ENCODE measurements at places on chromosomes 2 and 18. TPM values are rescaled to one million over a fixed set of nuclear protein-coding genes. Genes with fewer than 3 reads are reported as not detected.

The CERKL gene
- 0.08 TPM for total RNA-seq

The PNO1 gene
- 65.8 TPM for total RNA-seq

The GAREM2 gene
- total RNA-seq = 2.4 TPM

The DNAJC5G gene
- not detected for total RNA-seq

The C1GALT1C1L gene
- total RNA-seq = 0.20 TPM

The ZAP70 gene
- total RNA-seq = 186 TPM

The PREB gene
- 106 TPM for total RNA-seq

The PTPRN gene
- total RNA-seq = not detected

The CRACDL gene
- 0.10 TPM for total RNA-seq

The USP14 gene
- 118 TPM for total RNA-seq

The PLEK gene
- total RNA-seq = 7.8 TPM

The SERPINB10 gene
- total RNA-seq = not detected

The MROH2A gene
- total RNA-seq = not detected

The LIMS4 gene
- total RNA-seq = 0.65 TPM

The UGT1A8 gene
- not detected for total RNA-seq

The UNC80 gene
- 0.03 TPM for total RNA-seq

DNA sequence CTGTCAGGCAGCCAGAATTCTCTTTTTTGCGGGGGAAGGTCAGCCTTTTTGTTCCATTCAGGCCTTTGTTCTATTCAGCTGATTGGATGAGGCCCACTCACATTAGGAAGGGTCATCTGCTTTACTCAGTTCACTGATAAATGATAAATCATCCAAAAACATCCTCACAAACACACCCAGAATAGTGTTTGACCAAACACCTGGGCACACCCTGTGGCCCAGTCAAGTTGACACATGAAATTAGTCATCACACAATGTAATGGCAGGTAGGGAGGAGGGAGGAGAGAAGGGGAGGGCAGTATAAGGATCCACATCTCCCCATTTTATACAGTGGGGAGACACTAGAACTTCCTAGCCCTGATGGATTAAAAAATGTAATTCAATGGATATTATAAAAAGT, 8.3 kb upstream of the RMC1 start:
- DNase-seq = no peak

DNA sequence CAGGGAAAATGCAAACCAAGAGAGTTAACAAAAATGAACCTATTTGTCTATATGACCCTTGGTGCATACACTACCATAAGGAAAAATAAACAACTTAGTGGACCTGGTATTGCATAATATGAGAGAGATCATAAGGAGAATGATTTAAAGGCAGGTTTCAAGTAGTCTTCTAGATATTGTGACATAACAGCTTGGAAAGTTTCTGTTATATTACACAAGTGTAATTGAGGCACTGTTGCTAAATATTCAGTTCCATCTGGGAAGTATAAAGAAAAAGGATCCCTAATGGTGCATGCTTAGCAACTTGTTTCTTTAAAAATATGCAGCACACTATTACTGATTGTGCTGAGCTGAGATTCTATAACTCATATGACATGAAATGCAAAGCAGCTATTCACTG, 252.2 kb upstream of the SPHKAP start:
- DNase-seq = no peak

DNA sequence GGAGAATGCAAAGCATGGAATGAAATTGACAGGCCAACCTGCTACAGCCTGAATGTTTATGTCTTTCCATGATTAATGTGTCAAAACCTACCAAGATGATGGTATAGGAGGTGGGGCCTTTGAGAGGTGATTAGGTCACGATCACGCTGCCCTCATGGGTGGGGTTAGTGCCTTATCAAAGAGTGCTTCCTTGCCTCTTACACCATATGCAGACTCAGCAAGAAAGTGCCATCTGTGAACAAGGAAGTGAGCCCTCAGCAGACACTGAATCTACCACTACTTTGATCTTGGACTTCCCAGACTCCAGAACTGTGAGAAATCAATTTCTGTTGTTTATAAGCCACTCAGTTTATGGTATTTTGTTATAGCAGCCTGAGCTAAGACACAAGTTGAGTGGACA, 147.5 kb upstream of the BCL2L11 start:
- no peak for DNase-seq

DNA sequence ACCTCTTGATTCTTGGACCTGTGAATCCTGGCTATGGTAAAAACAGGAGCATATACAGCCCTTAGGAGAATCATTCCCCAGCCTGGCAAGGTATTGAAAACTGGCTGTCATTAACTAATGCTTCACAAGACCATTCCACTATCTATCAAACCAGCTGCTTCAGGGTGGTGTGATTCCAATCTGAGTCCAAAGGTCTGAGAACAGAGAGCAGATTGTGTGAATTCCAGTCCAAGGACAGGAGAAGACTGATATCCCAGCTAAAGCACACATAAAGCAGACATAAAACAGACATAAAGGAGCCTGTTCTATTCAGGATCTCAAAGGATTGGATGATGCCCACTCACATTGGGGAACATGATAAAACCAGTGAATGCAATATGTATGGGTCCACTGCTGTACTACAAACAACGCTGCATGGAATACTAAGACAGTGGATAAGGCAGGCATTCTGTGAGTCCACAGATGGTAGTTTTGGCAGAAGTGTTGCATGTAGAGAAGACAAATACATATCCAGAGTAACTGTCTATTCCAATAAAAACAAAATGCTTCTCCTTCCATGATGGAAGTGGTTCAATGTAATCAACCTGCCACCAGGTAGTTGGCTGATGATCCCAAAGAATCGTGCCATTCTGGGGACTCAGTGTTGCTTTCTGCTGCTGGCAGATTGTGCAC, 363.9 kb downstream of the KCNJ3 start:
- no peak for DNase-seq

- DNase-seq = no peak
Measured at GRCh38 chr2:115649731-115650130, 1207.3 kb downstream of the DPP10 start.

DNA sequence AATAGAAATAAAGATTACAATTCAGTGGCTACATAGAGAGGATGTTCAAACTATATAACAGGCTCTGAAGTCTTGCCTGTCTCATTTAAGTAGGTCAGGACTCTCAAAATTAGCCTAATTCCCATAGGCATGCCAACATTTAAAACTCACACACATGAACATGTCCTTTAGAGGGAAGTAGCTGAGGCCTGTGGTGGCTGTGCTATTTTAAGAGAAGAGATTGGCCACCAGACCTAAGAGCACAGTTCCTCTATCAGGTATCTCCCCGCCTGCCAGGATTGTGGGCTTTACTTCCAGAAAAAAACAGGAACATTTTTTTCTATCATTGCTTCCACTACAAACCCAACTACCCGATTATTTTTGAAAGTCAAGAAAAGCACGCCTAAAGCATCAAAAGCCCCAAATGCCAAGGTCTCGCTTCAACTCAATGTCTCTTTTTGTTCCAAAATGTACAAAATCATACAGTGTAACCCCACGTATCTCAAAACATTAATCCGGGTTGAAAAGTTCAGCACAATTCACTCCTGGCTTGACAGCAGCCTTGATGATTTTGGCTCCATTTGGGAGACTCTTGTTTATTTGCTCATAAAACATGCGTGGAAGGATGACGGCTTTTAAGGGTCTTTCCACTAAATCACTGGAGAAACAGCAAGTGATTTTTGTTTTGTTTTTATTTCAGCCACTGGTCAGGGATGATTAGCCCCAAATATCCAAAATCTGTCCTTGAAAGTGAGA, 15.3 kb downstream of the FHL2 start:
- no peak for DNase-seq

DNA sequence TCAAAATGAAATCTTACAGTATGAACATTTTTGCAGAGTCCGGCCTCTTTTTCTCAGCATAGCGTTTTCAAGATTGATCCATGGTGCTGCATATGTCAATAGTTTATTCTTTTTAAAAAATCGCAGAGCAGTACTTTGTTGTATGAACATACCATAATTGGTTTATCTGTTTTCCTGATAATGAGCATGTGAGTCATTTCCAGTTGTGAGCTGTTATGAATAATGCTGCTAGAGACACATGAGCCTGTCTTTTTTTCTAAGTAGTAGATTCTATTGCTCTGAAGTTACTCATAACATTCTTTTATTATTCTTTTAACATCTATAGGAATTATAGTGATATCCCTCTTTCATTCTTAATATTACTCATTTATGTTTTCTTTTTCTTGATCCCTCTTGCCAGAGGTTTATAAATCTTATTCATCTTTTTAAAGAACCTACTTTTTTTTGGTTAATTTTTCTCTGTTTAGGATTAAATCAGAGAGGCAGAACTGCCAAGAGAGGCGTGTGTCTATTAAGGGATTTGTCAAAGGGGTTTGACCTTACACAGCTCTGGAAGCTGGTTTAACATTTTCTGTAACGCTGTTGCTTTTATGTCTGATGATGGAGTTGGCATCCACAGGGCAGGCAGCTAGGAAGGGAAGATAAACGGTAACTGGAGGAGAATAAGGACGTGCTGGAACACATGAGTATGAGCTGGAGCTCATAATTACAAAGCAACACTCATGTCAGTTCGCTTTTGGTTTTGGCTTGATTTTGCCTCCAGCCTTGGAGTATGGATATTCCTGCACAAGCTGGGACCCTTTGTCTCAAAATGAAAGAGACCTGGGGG, 47.4 kb downstream of the MGAT5 start:
- no peak for DNase-seq

GRCh38 chr2:197273485-197273884, 37.1 kb downstream of the ANKRD44 start:
- no peak for DNase-seq

DNA sequence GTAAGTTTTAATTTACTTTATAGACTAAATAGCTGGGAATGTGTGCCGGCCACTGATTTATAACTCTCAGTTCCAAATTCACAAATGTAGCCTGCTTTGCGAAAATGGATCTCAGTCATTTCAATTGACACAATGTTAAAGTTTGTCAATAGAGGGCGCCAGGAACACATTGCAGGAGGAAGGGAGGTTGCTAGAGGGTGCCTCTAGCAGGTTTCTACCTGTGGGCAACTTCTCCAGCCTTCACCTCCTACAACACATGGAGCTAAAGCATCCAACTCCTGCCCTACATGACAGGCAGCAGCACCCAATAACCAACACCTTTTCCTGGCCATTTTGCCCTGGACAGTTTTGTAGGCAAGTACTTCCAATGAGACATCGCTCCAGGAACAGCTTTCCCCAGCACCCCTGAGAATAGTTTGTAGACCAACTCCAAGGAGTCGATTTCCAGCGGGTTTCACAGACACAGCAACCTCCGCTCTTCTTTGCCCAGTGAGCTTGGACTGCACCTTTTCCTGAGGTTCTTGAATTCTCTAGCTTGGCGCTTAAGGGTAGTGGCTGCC, 784.8 kb upstream of the CDH2 start:
- DNase-seq = no peak

GRCh38 chr18:50633992-50634391, 74.1 kb downstream of the MAPK4 start:
- DNase-seq = no peak

DNA sequence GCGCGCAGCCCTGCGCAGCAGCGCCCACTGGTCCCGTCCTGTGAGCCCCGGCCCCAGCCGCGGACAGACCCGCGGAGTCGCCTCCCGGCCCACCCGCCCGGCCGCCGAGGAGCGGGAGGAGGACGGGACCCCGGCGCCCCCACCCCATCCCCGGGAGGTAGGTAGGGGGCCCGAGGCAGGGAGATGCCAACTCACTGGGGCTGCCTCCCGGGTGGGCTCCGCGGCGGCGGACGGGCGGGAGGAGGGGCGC, 160 bp downstream of the SPTBN1 start:
- DNase-seq = no peak

DNA sequence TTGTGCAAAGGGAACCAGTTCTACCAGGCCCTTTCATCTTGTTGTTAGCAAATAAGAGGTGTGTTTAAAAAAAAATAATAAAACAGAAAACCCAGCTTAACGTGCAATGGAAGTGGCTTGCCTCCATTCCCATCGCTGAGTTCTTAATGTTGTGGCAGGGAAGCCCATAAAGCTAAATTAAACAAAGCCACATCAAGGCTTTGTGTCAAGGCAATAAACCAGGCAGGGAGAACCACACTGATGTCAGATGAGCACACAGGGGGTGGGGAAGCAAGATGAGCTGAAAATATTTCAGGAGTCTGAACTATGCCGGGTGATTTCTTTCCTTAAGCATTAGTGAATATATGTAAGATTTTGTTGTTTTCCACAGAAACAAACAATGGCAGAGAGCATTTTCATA, 73.5 kb downstream of the PHLPP1 start:
- no peak for DNase-seq

DNA sequence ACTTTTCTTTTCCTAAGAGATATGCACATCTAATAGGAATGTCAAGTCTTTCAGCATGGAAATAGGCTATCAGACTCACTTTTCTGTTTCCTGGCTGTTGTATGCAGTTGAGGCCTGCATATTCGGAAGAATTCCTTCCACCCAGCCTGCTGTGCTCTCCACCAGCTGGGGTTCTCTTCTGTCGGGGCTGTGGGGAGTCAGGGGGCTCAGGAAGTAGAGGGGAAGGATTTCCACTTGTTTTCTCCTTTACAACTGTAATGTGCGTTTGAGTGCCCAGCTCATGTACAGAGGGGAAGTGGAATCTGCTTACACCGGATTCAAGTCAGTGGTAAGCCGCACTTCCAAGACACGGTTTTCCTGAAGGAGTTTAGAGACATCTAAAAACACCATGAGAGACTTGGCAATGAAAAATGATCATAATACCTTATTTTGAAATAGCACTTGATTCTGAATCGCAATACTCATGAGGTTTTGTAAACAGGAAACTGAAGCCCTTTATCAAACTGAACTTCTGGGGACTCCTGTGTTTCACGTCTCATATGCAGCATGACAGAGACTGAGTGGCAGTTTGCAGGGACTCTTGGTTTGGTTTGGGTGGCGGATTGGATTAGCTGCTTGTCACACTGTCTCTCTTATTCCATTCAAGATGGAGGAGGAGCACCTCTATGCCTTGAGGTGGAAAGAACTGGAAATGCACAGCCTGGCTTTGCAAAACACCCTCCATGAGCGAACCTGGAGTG, 90.4 kb downstream of the MTCL1 start:
- no peak for DNase-seq

GRCh38 chr18:27582760-27583412, 397.8 kb upstream of the CHST9 start:
- DNase-seq = no peak

- no peak for DNase-seq
Measured at GRCh38 chr2:179724403-179724802, 137.0 kb downstream of the ZNF385B start.

- no peak for DNase-seq
Measured at GRCh38 chr2:124822516-124822915, 797.4 kb downstream of the CNTNAP5 start.

GRCh38 chr18:49021433-49022129, 70.8 kb upstream of the SMAD7 start:
- peak; percentile 38 for DNase-seq

DNA sequence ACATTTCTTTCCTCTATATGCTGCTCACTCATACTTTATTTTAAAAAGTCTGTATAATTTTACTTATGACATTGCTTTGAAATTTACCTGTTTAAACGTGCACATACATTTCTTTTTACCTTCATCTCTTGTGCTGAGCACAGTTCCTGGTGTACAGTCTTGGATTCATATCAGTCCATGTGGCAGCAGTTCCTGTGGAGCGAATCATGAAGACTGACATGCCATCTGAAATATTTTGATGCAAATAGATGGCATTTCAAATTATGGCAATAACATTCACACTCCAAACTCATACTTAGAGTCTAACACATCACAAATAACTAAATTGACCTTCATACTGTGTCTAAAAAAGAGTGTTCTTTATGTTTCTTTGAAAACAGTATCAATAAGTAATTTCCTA, 90.3 kb upstream of the CDH2 start:
- no peak for DNase-seq
